Left renal cortex interstitium (tissue), 4 donors: ENCODE measurements at places on chromosomes 16 and 17. TPM values are rescaled to one million over a fixed set of nuclear protein-coding genes. Genes with fewer than 3 reads are reported as not detected.

GRCh38 chr17:51154176-51154575, 817 bp downstream of the NME1 start:
- no peak for DNase-seq

The PDP2 gene
- 11.5 TPM for polyA plus RNA-seq

DNA sequence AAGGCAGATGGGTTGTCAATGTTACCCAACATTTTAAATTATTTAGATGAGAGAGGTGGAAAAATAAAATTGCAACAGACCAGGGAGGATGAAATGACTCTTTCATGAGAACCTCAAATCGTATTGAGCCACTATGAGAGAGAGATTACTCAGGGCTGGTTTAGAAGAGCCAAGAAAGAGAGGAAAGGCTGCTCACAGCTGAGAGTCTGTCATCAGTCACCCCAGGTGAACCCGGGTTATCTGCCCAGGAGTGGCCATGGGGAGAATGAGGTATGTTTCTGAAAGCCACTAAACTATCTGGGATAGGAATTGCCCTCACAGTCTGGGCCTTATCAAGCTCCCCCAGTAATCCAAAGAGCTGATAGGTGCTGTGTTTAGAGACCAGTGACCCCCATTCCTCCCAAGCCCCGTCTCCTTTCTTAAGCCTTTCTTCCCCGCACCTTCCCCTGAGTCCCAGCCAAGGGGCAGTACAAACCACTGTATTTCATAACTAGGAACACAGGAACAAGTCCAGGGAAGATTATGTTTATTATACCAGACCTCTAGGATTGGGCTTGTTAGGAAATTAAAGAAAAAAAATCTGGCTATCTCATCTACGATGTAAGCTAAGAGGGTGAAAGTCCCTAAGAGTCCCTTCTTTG, 158.9 kb upstream of the NOL11 start:
- DNase-seq: no peak

DNA sequence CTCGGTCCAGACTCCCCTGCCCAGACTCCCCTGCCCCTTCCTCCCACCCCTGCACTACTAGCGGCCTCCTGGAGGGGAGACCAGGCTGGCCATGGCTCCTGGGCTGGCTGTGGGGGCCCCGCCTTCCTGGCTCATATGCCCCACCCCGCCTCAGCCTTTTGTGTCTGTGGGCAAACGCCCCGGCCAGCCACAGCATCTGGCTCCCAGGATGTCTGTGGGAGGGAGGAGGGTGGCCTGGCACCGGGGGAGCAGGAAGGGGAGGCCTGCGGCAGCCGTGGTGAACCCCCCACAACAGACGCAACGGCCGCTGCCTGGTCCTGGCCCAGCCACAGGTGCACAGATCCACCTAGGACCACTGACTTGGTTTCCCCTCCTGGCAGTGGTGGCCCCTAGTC, 32.9 kb downstream of the BAHCC1 start:
- no peak for DNase-seq

The ZPBP2 gene
- not detected for polyA plus RNA-seq

GRCh38 chr16:28288114-28288513, 4.2 kb upstream of the SBK1 start:
- no peak for DNase-seq

The CD300A gene
- polyA plus RNA-seq: 1.4 TPM

DNA sequence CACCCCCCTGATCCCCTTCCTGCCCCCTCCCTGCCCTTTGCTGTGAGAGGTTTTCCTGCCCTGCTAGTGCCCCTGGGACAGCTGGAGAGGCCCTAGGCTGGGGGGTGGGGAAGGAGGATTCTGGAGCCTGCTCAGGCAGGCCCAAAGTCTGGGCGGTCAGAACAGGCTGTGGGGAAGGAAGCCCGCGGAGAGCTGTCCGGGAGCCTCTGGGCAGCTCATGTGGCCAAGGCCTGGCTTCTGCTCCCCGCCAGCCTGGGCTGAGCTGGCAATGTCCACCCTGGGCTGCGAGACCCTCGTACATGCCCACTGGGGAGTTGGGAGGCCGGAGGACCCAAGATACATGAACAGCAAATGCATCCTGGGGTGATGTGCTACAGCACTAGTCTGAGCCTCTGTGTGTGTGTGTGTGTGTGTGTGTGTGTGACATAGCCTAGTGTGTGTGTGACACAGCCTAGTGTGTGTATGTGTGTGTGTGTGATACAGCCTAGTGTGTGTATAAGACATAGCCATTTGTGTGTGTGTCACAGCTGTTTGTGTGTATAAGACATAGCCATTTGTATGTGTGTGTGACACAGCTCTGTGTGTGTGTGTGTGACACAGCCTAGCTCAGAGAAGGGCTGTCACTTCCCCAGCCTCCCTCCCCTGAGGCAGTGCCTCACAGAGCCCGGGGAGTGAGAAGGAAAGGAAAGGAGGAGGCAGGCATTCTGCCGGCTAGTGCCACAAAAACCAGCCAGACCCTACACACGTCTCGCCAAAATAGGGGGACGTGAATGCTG, 201.4 kb upstream of the CIBAR2 start:
- no peak for DNase-seq

DNA sequence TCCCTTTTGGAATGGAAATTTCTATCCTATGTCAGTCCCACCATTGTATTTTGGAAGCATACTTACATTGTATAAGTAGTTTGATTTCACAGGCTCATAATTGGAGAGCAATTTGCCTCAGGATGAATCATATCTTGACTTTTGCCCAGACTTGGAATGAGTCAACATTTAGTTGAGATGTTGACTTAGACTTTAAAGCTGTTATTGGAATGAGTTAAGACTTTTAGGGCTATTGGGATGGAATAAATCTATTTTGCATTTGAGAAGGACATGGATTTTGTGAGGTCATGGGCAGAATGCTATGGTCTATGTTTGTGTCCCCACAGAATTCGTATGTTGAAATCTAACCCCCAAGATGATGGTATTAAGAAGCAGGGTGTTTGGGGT, 12.2 kb upstream of the ZNF594 start:
- DNase-seq: no peak

- no peak for DNase-seq
These were observed 178.4 kb downstream of the CCDC182 start for GRCh38 chr17:57566721-57567120.

- no peak for DNase-seq
These were observed 20.0 kb upstream of the KCNJ16 start for GRCh38 chr17:70055000-70055399.
